Activated CD4-positive, alpha-beta T cell treated with anti-CD3 and anti-CD28 coated beads, Interleukin-2, amount 10 ng/mL, durations not matched to agents 24 days and 14 days (primary cell): ENCODE measurements at places on chromosomes 4 and X. TPM values are rescaled to one million over a fixed set of nuclear protein-coding genes. Genes with fewer than 3 reads are reported as not detected.

DNA sequence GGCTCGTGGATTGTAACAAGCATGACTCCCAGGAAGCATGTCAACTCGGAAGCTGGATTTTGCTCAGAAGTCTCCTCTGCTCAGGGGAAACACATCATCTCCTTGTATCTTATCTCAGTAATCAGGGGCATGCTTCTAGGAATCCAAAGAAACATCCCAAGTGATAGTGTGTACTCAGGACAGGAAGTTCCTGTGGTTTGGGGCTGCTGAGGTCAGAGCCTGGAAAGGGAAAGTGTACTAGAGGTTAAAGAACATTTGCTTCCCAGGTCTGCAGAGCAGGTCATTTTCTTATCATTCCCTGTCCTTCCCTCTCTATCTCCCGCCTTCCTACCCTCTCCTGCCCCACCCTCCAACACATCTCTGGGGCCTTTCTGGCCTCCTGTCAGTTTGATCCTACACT lies 38.8 kb downstream of the SLC34A2 start:
- H3K4me1 ChIP-seq = no peaks in the 10 kb centered on the region
- no peaks in the 10 kb centered on the region for H3K36me3 ChIP-seq
- no peak overlapping the region for H3K27ac ChIP-seq
- no peak overlapping the region for H3K4me3 ChIP-seq
- H3K27me3 ChIP-seq = no peaks in the 10 kb centered on the region

- peaks cover 65% of the 10 kb centered on the region for H3K27me3 ChIP-seq
- H3K4me1 ChIP-seq = peaks cover 14% of the 10 kb centered on the region
- DNase-seq = no peak
- H3K36me3 ChIP-seq = peaks cover 9% of the 10 kb centered on the region
- peak overlapping the region; percentile 8 for H3K4me3 ChIP-seq
- H3K27ac ChIP-seq = peak overlapping the region; percentile 21
Measured at GRCh38 chr4:4855301-4856070, 4.0 kb upstream of the MSX1 start.

DNA sequence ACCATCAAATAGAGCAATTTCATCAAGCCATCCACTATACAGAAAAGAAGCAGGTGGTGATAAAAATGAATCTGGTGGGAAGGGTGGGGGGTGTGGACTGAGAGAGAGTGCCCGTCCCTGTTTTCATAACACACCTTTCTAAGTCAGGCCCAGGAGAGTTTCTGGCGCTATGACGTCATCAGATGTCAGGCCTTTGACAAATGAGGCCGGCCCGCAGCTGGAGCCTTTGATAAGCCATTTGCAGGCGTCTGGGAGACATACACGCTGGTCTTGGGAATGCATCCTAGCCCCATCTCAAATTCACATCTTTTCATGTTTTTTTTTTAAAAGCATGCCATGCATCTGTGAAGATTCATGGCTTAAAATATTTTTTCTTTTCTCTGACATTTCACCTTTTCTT lies 404.5 kb downstream of the BCOR start:
- no peak for DNase-seq
- no peak overlapping the region for H3K4me3 ChIP-seq
- no peak overlapping the region for H3K27ac ChIP-seq
- H3K36me3 ChIP-seq = no peaks in the 10 kb centered on the region
- no peaks in the 10 kb centered on the region for H3K4me1 ChIP-seq

Gene RPL34
- 1,411 and 1,425 TPM in 2 replicates for total RNA-seq

- DNase-seq = peak; percentile 69
- H3K4me3 ChIP-seq = no peak overlapping the region
- H3K4me1 ChIP-seq = peaks cover 2% of the 10 kb centered on the region
- no peak overlapping the region for H3K27ac ChIP-seq
- no peaks in the 10 kb centered on the region for H3K36me3 ChIP-seq
Measured at GRCh38 chr4:76748649-76749048, 149.3 kb downstream of the SOWAHB start.

DNA sequence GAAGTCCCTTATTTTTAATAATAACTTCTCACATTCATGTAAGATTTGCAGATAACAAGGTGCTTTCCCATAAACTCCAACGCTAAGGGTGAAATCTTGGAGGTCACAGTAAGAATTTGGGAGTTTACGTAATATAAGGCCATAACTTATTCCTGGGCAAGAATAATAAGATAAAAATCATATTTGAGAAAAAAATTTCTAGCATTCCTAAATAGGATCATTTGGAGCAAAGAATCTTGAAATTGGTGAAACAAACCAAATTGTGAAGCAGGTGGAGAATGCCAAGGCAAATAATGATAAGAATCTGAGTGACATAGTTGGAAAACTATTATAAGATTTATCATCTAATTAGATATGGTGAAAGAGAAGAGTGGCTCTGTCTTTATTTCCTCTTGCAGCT lies 50.4 kb upstream of the FGF16 start:
- no peak overlapping the region for H3K27ac ChIP-seq
- no peak overlapping the region for H3K4me3 ChIP-seq
- H3K36me3 ChIP-seq = no peaks in the 10 kb centered on the region
- no peak for DNase-seq
